ELF-1 (cell line): ENCODE measurements at places on chromosomes 4 and X.

GRCh38 chr4:153074486-153074885 lies 129.8 kb upstream of the TRIM2 start:
- DNase-seq = no peak

GRCh38 chrX:108090491-108091263 lies 665 bp downstream of the PSMD10 start:
- DNase-seq = no peak

DNA sequence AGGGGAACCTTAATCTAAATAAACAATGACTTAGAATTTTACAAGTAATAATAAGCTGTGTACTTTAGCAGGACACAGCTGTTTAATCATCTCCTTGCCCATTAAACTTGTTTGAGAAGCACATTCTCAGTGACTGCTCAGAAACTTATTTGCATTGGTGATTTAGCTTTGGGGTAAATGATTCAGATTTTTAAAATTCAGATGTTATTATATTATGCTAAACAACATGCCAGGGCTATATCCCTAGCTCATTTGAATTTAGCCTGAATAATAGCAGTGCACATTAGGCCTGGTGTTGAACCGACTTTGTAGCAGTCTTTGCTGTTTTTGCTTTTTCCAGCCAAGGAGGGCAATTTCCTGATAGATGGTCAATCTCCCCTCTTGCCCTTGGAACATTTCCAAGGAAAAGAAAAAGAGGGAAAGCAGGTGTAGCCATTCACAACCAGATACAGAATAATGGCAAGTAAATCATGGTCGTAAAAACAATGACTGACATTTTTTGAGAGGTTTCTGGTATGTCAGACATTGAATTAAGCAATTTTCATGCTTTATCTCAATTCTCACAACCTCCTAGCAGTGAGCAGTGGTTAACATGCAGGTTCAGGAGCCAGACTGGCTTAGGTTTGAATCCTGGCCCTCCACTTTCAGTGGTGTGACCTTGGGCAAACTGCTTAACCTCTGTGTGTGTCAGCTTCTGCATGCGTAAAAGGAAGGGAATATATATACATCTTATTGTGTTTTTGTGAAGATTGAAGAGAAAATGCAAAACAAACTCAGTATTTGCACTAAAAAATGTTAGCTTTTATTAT lies 16.8 kb downstream of the ARHGEF38 start:
- no peak for DNase-seq

GRCh38 chr4:183142571-183143550 lies 43.8 kb downstream of the WWC2 start:
- peak; percentile 75 for DNase-seq

DNA sequence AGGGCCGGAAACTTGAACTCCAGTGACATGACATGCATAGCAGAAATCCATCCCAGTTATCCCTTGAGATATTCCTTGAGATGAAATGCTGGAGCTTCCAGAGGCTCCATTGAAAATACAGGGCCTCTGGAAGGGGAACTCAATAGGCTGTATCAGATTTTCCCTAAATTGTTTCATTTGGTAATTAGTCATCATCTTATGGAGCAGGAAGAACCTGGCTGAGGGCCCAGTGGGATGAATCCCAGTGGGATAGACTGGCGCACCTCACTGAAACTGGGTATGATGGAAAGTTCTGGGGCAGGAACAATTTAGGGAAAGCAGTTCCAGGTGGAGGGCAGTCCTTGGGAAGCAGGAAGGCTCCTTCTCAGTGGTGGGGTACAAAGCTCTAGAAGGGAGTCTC lies 307.8 kb upstream of the DIPK2B start:
- DNase-seq = no peak

- peak; percentile 60 for DNase-seq
Measured at GRCh38 chr4:56314207-56314915, 72.9 kb downstream of the AASDH start.

GRCh38 chr4:124713185-124713592 lies 657 bp upstream of the ANKRD50 start:
- DNase-seq = peak; percentile 87

DNA sequence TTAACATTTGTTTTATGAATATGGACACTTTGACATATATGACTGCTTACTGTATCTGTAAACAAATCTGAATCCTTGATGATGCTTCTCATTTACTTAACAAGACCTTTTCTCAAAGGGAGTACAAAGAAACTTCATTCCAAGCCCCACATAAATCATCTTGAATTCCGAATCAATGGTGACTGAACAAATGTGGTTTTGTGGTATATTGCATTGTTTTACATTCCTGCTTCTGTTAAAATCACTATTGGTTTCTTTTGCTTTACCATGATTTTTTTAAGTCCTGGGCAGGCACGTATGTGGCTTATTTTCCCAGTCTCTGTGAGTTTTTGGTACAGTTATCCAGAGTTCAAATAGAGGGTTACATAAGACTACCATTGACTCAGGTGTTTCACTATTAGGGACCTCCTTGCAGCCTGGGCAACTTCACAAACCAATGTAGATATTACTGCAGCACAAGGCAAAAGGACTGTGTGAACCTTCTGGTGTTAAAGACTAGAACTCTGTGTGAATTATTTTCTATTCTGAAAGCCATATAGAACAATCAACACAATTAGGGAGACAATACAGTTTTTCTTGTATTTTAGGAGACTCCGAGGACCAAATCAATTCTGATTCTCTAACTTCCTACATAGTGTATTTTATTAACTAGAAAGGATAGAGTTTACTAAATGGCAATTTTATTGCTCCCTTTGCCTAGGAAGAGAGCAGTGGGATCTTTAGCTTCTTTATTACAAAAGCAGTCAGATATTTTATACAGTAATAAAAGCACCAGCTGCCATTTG lies 196.4 kb downstream of the GALNTL6 start:
- no peak for DNase-seq

DNA sequence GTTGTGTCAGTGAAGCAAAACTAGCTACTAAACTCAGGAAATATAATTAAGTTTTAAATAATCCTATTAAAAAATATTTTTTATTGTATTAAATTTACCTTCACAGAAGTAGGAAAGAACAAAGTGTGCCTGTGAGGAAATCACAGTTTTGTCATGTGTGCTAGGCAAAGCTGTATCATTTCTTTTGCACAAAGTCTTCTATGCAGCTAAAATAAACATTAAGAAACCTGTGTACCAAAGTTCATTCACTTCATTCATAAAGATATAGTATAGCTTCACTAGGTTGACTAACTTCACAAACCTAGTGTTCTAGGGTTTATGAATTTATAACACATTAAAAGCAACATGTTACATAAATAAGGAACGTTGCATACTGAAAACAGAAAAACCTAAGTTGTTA lies 131.0 kb downstream of the PDS5A start:
- DNase-seq = no peak

- DNase-seq = peak; percentile 40
Measured at GRCh38 chrX:136063340-136064079, 78.3 kb downstream of the SLC9A6 start.

- no peak for DNase-seq
Measured at GRCh38 chr4:105230287-105230686, 83.6 kb downstream of the TET2 start.

DNA sequence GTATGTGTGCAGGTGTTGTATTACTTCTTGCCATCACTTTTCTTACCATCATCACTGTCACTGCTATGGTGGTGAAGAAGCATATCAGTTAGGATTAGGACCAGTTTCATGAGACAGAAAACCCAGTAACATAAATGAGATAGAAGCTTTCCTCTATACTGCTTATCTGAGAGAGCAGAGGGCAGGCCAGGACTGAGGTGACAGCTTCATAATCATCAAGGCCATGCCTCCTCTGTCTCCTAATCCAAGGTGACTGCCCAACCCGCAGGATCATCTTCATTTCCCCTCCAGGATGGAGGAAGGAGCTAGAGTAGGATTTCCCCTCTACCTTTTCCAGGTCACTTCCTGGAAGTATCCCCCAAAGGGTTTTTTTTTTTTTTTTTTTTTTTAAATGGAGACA lies 35.4 kb downstream of the TMEM131L start:
- no peak for DNase-seq

GRCh38 chr4:87624698-87625097 lies 16.4 kb downstream of the DSPP start:
- no peak for DNase-seq

GRCh38 chr4:7780751-7781348 lies 158.8 kb downstream of the AFAP1 start:
- DNase-seq = no peak

GRCh38 chrX:69285401-69285877 lies 120.2 kb upstream of the PJA1 start:
- DNase-seq = peak; percentile 48

DNA sequence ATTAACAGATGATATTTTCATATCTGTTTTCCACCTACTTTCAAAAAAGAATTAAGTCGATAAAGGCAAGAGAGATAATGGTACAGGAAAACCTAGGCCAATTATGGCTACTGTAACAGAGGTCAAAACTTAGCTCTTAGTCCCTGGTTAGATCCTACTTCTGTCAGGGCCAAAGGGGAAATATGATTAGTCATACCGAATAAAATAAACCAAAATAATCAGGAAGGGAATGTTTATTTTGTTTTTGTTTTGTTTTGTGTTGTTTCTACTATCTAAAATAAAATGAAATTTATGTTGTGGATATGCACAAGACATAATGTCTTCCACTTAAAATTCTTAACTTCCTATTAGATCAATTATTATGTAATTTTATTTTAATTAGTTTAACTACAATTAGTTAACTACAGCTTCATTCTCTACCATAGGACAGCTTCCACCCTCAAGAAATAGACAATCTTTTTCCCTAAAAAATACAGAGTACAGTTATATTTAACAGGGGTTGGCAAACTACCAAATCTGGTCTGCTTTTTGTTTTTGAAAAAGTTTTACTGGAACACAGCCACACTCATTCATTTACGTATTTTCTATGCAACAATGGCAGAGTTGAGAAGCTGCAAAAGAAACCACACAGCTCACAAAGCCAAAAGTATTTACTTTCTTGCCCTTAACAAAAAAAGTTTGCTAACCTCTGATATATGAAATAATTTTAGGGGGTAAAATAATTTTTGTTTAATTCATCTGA lies 25.4 kb downstream of the TMEM47 start:
- DNase-seq = no peak

DNA sequence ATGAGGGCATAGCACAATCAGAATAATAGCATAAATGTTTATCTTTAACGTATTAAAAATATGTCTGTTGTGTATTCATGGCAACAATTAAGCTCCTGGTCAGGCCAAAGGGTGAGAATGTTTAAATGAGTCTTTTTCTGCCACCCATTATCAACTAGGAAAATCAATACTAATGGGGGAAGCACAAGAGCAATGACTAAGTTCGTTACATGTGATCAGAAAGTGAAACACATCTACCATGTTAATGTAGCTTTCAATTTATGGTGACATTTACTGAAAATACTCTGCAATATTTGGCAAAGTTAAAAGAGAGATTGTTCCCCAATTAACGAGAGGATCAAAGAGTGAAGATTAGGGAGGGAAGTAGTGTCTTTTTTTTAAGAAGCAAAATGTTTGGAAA lies 143.7 kb downstream of the NAA11 start:
- no peak for DNase-seq

DNA sequence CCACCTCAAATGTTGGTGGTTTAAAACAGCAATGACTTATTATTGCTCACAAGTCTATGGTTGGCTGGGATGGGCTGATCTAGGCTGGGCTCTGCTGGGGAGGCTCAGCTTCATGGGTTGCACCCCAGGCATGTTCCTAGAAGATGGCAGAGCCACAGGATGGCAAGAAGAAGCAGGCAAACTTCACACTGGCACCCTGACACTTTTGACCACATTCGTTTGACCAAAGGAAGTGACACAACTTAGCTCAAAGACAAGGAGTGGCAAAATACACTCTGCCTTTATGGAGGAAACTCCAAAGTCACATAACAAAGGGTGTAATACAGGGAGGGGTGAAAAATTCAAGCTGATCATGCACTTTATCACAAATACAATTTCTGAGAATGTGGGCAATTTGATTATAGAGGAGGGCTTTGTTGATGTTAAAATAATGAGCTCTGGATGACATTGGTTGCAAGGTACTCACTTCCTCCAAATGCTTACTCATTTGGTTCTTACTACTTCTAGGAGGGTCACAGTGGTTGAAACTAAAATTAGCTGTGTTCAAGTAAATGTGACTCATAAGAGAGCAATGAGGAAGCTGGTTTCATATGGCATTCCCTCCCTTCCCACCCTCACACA lies 249.2 kb upstream of the RPS6KA3 start:
- no peak for DNase-seq

DNA sequence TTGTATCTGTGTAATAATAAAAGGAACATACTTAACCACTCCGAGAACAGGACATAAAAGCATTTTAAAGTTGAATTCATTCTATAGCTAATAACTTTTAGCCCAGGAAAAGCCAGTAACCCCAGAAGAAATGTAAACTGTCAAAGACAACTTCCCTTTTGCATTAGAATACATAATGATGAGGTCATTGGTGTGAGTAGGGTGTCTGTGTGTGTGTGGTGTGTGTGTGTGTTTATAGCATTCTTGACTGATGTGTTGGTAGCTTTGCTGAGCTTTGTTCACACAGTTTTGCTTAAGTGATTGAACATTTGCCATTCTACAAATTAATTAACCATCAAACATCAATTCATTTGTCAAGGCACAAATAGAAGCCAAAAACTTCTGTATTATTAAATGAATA lies 559.6 kb downstream of the ARAP2 start:
- DNase-seq = no peak

- DNase-seq = peak; percentile 40
Measured at GRCh38 chrX:71998836-71999509, 88.3 kb downstream of the NHSL2 start.
